GM23338 (cell line): ENCODE measurements at places on chromosomes 7 and 10.

GRCh38 chr7:157318015-157318706 is 18.6 kb upstream of the DNAJB6 start:
- no peak for DNase-seq

DNA sequence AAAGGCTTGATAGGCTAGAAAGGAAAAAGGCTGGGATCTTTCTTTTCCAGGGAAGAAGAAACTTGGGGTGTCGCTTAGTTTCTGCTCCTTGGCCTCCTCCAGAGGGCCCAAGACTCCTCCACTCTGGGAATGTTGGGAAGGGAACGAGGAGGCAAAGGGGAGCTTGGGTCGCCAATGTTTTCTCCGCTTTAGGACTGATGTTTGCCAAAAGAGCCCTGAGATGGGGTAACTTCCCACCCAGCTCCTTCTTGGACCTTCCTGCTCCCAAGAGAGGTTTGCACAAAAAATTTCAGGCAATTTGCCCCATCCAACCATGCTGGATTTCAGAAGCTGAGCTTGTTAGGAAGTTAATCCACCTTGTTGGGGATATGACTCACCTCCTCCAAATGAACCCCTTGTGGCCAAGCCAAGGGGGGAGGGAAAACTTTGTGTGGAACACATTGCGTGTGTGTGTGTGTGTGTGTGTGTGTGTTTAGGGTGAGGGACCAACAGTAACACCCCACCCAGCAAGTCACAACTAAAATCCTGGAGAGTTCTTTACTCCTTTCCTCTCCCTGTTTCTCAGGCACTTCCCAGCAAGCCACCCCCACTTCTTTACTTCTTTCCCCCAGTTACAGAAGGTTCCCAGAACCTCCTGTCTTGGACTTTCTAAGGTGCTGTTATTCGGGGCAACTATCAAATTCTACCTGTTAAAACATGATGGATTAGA is 8.7 kb upstream of the HOXA2 start:
- peak; percentile 0 for DNase-seq

DNA sequence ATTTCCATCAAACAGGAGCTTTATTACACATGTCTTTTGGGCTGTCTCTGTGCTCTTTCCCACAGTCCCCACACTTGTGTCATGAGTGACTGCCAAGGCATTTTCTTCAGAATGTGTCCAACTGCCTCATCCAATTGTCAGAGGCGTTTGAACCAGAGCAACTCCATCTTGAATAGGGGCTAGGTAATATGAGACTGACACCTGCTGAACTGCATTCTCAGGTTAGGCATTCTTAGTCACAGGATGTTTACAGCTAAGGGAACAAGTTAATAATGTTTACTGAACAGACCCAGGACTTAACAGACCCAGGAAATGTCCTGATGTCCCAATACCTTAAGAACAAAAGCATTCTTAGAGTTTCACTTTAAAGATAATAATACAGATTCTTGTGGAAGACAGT is 595.5 kb downstream of the REEP3 start:
- peak; percentile 58 for DNase-seq

DNA sequence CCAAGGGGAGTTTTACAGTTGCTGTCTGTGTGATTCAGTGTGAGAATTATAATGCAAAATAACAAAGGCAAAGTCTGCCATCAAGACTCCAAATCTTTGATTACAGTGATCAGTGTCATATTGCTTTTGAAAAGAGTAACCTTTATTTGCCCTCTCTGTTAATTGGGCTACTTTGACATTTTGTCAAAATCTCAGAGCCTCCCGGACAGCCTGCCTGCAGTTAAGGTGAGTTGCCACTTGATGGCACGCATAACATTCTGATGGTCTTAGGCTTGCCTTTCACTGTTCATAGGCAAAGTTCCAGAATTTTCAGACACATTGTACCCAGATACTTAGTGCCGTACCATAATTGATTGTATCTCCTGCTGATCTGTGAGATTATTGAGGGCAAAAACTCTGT is 253.5 kb downstream of the ABCA13 start:
- DNase-seq = peak; percentile 65

DNA sequence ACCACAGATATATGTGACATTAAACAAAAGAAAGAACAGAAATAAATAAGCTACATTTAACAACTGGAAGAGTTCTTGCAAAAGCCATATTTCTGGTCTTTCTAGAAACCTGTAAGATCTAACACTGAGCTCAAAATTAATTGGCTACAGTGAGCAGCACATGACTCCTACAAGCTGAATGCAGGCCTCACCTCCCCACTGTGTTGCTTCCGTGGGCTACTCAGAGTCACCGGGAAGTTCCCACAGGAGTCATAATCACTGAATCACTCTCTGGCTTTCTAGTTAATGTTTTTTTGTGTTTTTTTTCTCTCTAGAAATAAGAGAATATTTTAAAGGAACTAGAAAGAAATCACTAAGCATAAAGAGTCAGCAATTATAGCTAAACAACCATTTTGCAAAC is 10.2 kb upstream of the MRPS24 start:
- DNase-seq = no peak

GRCh38 chr10:132094581-132095234 is 29.0 kb downstream of the JAKMIP3 start:
- DNase-seq = no peak

DNA sequence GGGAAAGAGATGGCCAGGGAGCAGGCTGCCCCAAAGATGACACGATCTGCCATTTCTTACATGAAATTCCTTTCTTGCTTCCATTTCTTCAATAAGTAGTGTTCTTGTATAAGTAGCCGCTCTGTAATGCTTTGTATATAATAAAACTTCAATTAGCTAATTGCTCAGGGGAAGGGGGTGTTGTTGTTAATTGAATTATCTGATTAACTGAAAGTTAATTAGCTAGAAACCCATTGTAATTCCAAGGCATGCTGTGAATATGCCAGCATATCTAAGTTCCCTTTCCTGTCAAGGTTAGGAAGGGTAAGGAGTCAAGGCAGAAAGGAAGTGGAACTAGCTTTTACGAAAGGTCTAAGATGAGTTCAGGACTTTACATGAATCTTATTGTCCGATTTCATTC is 765.9 kb downstream of the TYW1 start:
- no peak for DNase-seq
